Activated naive CD4-positive, alpha-beta T cell treated with anti-CD3 and anti-CD28 coated beads, Interleukin-2, amount 50 U/mL, for 72 hours (primary cell): ENCODE measurements at places on chromosomes 4 and X. TPM values are rescaled to one million over a fixed set of nuclear protein-coding genes. Genes with fewer than 3 reads are reported as not detected.

DNA sequence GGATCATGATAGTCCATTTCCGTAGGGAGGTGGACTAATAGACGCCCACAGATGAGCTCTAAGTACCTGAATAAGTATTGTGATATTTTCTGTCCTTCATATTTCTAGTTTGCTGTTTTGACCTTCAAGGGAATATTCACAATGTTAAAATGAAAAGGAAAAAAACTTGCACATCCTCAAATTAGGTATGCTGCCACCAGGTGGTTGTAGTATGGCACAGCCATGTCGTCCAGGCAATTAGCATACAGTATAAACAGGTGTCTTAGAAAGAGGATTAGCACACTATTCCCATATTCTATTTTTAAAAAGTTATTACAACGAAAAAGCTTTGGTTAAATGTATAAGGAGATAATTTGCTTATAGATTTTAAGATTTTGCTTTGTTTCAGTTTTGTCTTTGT is 802.0 kb downstream of the RPA4 start:
- DNase-seq = no peak

DNA sequence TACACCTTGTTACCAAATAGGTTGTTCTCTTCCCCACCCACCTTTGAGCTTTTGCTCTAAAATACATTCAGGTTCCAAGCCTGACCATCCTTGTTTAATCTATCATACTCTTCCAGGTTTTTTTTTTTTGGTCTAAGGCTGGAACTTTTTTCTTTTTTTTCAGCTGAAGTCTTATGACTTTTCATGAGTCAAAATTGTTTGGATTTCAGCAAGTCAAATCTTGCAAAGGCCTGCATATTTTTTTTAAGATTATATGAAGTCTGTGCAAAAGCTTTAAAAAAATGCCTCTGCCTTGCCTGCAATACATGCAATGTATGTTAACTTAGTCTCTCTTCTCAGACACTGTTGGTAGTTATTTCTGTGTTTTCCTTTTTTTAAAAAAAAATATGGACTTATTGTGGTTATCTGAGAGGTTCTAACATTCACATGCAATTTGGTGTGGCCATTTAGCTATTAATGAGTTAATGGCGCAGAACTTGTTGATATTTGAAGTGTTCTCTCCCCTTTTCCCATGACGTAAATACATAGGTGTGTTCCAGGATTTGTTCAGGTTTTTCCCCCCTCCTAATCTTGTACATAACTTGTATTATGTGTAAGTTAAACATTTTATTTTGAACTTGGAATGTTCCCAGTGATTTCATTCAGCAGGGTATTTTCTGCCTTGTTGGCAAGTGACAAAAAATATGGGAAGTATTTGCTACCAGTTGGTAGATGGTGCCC is 58.7 kb downstream of the CCKAR start:
- DNase-seq = no peak

DNA sequence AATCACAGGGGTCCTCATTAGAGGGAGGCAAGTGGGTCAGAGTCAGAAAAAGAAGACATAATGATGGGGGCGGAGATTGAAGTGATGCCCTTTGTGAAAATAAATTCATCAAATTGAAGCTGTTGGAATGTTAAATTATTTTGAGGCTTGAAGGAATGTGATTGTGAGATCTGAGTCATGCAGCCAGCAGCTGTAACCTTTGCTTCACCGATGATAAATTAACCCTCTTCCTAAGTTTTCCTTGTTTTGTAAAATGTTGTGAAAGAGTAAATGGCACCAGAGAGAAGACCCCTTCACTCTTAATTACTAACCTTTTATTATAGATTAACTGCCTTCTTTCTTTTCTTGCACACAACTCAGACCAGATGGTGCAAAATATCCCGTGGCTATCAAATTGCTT is 47.7 kb upstream of the FAM9A start:
- DNase-seq = no peak

DNA sequence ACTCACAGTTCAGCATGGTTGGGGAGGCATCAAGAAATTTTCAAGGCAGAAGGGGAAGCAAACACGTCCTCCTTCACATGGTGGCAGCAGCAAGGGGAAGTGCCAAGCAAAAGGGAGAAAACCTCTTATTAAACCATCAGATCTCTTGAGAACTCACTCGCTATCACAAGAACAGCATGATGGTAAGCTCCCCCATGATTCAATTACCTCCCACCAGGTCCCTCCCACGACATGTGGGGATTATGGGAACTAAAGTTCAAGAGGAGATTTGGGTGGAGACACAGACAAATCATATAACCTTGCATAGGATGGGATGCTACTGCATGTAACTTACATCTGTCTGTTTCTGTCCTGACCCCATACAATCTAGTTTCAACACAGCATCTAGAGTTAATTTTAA is 511.8 kb upstream of the ARX start:
- DNase-seq = no peak

GRCh38 chr4:149055624-149056023 is 613.4 kb upstream of the NR3C2 start:
- no peak for DNase-seq

- DNase-seq = peak; percentile 16
Observed at GRCh38 chrX:34300871-34301270, 168.8 kb upstream of the FAM47A start.

- DNase-seq = no peak
Observed at GRCh38 chr4:78591404-78591803, 39.8 kb downstream of the ANXA3 start.

DNA sequence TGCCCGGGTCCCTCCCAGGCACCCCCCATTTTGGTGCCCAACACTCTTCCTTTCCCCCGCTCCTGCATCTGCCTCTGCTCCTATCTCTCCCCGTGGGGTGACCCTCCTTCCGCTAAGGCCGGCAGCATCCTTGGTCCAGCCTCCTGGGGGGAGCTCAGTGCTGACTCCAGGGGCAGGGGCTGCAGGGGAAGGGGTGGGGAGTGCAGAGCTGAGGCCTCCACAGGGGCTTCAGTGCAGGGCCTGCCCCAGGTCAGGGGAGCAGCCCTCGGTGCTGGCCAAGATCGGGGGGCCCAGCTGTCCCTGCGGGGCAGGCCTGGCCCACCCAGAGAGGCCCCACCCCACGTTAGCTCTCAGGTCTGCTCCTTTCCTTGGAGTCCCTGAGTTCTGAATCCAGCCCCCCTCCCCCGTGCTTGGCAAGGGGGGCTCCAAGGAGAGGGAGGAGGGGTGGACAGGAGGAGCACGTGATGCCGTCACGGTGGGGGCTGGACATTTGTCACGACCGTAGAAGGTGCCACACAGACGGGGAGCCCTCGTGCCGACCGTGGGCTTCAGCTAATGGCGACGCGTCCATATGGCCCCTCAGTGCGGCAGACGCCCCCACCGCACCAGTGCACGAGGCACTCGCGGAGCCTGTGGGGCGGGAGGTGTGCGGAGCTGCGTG is 63.5 kb upstream of the ADRA2C start:
- no peak for DNase-seq

- DNase-seq = no peak
Observed at GRCh38 chr4:65083076-65083475, 587.2 kb downstream of the EPHA5 start.

DNA sequence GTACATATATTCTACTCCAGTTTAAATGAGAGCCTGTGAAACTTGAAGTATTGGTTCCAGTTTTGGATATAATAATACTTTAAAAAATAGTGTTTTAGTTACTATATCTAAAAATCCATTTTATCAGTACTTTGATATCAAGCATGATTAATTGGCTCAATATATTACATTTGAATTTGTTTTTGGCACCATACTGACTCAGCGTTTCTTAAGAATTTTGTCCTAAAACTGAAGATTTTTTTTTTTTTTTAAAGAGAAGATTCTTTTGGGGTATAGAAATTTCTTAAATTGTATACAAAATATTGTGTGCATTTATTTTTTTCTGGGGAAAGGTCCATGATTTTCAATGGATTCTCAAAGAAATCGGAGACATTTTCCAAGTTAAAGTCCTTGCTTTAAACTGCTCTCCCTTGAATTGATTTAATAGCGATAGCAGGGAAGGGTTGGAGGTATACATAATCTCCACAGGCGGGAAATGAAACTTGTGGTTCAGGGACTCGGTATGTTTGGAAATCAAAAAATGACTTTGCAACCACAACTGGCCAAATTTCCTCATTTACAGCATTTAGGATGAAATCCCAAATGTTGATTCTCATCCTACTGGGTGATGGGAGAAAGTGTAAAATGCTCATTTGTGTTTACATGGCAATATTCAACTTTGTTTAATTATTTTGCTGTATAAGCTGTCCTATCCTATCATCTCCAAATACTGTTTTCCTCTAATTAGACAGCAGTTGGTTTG is 62.3 kb downstream of the TMA16 start:
- no peak for DNase-seq

DNA sequence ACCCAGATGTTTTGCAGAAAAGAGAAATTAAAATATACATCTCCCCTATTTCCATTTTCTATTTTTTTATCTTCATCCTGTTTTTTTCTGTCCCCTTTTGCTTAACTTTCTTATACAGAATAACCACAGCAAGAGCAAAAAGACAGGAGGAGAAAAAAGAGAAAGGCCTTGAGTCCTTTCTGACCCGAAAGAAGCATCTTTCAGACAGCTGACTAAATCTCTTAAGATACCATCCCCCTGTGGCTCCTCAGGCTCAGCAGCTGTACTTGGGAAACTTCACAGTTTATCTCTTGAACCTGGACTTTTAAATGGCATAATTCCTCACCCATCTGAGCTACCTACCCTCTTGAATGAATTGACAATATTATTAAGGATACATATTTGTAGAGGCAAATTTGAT is 100.2 kb downstream of the FIP1L1 start:
- DNase-seq = no peak

GRCh38 chrX:110414679-110415439 is 56.2 kb downstream of the RTL9 start:
- no peak for DNase-seq

DNA sequence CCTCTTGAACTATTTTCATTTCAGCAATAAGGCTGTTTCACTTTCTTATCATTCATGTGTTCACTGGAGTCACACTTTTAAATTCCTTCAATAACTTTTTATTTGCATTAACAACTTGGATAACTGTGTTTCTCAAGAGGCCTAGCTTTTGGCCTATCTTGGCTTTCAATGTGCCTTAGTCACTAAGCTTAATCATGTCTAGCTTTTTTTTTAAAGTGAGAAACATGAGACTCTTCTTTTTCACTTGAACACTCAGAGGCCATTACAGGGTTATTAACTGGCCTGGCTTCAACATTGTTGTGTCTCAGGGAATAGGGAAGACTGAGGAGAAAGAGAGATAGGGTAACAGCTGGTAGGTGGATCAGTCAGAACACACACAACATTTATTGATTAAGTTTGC is 64.0 kb upstream of the VCX2 start:
- no peak for DNase-seq

- DNase-seq = no peak
Observed at GRCh38 chr4:6520978-6521377, 48.6 kb upstream of the PPP2R2C start.

DNA sequence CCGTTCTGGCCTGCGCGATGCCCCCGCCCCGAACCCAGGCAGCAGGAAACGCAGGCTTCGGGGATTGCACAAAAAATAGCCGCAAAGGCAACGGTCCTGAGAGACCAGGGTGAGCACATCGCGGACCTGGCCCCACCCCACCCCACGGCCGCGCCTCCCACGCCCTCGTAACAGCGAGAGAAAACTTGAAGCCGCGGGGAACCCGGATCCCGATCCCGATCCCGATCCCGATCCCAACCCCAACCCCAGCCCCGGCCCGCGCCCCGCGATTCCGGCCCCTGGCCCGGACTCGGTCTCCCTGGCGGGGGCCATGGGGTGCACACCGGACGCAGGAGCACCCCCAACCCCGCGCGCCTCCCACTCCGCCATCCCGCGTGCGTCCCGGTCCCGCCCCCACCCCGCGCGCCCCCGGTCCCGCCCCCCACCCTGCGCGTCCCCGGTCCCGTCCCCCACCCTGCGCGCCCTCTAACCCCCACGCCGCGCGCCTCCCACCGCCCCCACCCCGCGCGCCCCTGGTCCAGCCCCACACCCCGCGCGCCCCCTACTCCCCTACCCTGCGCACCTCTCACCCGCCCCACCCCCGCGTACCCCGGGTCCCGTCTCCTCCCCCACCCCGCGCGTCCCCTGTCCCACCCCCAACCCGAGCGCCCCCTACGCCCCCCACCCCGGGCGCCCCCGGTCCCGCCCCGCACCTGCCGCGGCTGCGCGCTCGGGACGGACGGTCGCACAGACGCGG is 29.0 kb downstream of the NOP14 start:
- DNase-seq = no peak

DNA sequence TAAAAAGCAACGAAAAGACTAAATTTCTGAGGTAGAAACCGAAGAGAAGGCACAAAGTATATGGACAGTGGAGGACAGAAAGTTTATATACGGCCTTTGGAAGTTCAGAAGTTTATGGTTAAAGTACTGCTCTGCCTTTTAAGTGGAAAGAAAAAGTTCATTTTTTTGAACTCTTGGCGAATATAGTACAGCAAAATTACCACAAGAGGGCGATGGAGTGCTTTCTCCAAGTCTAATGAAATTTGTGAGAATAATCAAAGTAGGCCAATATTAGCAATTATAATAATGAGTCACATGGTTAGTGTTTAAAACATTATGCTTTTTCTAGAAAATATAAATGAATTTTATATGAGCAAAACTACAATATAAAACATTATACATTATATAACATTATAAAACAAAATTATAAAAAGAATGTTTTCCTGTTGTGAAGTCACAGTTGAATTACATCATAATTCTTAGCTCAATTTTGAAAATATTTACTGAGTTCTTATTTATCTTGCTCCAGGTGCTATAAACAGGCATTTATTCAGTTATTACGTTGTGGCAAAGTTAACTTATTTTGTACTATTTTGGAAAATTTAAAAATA is 136.2 kb upstream of the BMPR1B start:
- DNase-seq = peak; percentile 20

DNA sequence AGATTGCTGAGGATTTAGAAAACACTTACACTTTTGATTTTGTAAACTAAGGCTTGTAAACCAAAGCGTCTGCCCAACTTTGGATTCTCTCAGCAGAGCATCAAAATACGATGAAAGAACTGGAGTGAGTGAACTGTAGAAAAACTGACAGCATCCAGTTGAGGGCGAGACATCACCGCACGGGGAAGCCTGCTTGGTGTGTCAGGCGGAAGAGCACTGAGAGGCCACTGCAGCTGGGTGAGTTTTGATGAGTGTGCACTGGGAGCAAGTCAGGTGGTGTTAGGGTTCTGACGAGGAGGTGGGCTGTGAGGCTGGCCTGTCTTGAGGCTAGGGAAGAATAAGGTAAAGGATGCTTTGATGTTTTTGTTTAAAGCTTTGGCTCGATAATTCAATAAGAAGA is 46.8 kb upstream of the CLDN24 start:
- no peak for DNase-seq

- no peak for DNase-seq
Observed at GRCh38 chr4:21517126-21517859, 431.3 kb downstream of the KCNIP4 start.

- DNase-seq = no peak
Observed at GRCh38 chrX:153845195-153845594, 14.9 kb upstream of the PDZD4 start.

Gene NEUROG2
- total RNA-seq = 0.10 TPM

Gene MORC4
- 6.6 TPM for total RNA-seq

Gene CDS1
- total RNA-seq = 0.07 TPM

Gene NLRP2B
- total RNA-seq = not detected

Gene GPAT3
- total RNA-seq = 1.0 TPM

Gene COL4A5
- total RNA-seq = not detected

Gene AMTN
- total RNA-seq = not detected

Gene HSPA4L
- total RNA-seq = 3.2 TPM

Gene PDHA2
- not detected for total RNA-seq
